Stimulated activated CD8-positive, alpha-beta memory T cell treated with anti-CD3 and anti-CD28 coated beads, Interleukin-2, amount 100 ng/mL, for 1 hour (primary cell): ENCODE measurements at places on chromosomes 1 and 21.

DNA sequence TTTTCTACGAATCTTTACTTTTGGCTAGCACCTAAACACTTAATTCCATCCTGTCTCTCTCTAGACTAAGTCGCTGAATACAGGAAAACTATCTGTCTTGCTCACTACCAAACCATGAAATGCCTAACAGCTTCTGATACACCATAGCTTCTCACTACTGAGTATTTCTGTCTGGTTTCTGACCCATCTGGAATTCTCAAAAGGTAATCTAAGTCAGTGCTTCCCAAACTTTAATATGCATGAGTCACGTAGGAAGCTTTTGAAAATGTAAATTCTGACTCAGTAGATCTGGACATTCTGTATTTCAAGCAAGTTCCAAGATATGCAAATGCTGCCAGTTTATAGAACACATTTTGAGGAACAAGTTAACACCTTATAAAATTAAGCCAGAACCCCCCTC, 9.2 kb upstream of the OVGP1 start:
- no peak for DNase-seq

GRCh38 chr1:232743999-232744398, 61.2 kb upstream of the MAP10 start:
- no peak for DNase-seq

GRCh38 chr1:222073307-222073995, 331.6 kb upstream of the DUSP10 start:
- no peak for DNase-seq

DNA sequence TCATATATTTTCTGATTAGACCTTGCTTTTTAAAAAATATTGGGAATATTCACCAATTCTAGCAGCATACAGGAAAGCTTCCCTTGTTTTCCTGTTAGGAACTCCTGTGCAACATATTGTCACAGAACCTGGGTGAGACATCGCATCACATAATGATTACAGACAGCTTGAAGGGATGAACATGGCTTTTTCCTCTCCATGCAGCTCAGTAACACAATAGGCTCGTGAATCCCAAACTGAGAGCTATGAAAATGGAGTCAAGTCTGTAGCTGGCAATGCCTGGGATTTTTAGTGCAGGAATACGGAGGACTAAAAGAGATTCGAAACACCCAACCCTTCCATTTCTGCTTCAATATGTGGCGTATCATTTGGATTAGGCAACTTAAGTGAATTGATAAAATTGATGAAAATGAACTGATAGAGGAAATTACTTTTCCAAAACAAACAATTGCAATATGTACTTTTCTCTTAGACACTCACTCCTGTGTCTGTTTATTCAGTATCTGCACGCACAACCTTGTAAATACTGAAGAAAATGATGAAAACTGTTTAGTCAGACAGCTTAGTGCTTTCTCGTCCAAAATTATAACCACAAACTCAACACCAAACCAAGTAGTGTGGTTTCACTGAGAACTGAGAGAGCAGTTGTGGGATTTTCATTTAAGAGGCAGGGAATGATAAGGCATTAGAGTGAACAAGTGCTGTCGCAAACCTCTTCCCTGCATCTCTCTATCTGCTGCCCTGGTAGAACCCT, 250.4 kb downstream of the PTBP2 start:
- no peak for DNase-seq

DNA sequence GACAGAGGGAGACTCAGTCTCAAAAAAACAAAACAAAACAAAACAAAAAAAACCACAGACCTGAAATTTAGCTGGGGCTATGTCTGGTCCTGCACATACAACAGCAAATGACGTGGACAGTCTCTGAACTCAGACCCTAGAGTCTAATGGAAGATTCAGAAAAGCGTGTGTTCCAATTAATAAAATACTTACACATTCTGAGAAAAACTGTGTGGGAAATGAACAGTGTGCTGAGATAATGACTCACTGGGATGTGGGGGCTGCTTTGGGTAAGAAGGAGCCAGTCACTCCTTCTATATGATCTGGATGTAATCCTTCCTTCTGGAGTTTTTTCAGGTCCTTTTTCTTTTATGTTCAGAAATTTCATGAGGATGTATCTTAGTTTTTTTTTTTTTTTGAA, 29.4 kb downstream of the CLDN14 start:
- no peak for DNase-seq

GRCh38 chr1:237507005-237507404, 383.7 kb downstream of the ZP4 start:
- DNase-seq: no peak

GRCh38 chr1:89881415-89882058, 60.7 kb downstream of the LRRC8D start:
- no peak for DNase-seq

- DNase-seq: no peak
Measured at GRCh38 chr1:161733526-161733925, 12.2 kb downstream of the FCRLB start.

DNA sequence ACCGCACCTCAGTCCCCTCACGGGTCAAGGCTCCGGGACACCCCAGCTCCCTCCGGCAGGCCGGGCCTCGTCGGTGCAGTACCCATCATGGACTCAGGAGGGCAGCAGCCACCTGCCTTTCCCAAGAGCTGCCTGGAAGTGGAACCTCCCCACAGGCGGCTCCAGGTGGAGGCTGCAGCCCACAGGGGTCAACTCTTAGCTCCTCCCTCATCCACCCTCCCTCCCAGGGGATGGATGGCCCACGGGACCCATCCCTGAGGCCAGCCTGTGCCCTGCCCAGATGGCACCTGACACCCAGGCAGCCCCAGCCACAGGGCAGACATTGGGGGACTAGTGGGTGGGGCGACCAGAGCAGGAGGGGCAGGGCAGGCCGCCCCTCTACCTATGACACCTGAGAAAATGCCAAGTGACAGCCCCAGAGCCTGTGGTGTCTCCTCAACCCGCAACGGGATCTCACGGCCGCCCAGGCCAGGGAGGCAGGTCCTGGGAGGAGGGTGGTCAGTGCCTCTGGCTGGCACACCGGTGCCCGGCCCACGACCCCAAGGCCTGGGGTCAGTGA, 1.2 kb upstream of the ARHGEF16 start:
- DNase-seq: peak; percentile 52

- no peak for DNase-seq
Measured at GRCh38 chr1:213325482-213325881, 274.4 kb downstream of the RPS6KC1 start.
